ENCODE measurements at places on chromosomes 2 and 18.

DNA sequence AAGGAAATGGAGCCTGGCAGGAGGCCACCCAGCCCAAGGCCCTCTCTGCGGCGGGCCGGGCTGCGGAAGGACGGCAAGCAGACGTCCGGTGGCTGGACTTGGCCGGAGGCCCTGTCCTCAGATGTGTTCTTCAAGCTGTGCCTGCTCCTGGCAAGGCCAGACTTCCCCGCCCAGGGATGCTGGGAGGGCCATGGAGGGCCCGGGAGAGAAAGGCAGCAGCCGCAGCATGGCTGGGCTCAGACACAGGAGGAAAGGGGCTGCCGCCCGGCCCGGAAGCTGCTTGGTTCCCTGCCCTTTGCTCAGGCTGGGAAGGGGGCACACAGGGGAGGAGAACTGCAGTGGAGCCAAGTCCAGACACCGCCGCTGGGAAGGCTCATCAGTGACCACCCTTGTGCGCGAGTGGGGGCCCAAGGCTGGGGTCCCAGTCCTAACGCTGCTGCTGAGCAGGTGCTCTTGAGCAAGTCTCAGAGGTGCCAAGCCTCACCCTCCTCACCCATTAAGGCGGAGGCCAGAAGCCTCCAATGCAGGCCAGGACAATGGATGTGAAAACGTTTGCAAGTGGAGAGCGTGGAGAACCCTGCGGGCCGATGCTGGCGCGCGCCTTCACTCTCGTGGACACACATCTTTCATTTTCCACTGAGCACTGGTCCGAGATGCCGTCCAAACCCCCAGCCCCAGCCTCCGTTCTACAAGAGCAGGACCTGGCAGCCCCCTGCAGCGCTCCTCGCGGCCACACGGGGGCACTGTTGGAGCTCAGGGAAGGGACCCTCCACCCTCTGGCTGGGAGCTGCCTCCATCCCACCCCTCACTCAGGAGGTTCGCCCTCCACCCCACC is 7.9 kb downstream of the CROCC2 start:
- DNase-seq, result peak; percentile 45

DNA sequence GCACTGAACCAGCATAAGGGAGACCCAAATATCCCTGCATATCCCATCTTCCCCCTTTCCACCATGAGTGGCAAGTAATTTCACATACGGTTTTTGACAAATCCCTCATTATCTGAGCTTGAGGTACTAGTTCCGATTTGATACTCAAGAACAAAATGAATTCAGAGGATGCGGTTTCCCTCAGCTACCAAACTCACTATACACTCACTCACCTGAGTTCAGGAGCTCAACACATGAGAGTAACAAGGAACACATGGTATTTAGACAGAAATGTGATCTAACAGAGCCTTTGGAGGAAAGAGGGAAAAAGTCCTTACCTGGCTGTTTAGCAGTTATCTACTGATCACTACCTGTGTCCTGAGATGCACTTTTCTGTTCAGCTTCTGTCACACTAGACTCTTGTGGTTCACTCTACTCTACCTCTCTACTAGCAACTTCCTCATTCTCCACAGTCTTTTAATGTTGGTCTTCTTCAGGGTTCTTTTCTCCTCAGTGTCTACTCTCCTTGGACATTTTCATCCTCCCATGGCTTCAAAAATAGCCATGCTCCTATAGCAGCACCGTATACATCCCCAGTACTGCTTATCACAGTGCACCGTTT is 25.1 kb downstream of the ASXL2 start:
- DNase-seq, result no peak

GRCh38 chr2:148161909-148162435 is 141.1 kb downstream of the MBD5 start:
- DNase-seq, result no peak

DNA sequence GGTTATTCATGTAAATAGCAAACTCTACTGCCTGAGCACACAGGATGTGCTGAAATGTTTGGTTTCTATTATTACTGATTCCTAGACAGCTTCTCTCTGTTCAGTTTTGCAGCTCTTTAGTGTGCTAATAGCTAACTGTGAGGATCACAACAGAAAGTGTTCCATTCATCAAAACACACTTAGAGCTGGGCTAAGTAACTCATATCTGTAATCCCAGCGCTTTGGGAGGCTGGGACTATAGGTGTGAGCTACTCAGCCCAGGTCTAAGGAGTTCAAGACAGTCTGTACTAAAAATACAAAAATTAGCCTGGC is 63.2 kb downstream of the MOGAT1 start:
- no peak for DNase-seq

DNA sequence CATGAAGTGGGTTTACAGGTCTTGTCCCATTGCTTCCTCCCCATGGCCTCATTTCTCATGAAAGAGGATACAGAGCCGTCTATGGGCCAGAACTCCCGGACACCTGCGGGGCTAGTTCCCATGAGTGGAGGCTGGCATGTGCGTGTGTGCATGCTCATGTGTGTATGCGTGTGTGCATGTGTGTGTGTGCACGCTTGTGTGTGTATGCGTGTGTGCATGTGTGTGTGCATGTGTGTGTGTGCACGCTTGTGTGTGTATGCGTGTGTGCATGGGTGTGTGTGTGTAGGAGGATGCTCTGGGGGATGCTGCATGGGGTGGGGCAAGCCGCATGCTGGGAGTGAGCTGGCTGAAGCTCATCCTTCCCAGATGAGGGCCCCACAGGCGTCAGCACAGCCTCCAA is 20.8 kb downstream of the INHBB start:
- no peak for DNase-seq

DNA sequence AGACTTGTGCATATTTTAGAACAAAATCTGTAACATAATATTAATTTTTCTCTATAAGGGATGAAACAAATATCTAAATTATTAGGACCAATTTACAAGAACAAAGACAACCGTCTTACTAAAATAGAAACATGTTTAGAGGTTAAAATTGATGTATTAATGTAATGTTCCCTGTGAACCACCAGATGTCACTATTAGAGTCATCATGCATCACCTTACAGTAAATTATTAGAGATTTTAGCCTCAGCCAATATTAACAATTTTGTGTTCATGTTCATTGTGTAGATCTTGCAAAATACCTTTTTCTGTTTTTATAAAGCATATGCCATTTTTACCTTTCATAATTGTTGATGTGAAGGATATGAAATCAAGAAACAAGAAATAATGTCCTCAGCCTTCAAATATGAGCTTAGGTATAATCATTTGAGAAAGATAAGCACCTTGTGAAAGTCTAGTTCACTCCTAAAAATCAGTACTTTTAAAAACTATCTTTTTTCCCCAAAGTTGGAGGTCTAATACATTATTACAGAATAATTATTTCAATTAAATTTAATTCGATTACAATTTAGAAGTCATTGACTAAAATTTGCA is 344.3 kb upstream of the KCNH7 start:
- DNase-seq, result no peak

DNA sequence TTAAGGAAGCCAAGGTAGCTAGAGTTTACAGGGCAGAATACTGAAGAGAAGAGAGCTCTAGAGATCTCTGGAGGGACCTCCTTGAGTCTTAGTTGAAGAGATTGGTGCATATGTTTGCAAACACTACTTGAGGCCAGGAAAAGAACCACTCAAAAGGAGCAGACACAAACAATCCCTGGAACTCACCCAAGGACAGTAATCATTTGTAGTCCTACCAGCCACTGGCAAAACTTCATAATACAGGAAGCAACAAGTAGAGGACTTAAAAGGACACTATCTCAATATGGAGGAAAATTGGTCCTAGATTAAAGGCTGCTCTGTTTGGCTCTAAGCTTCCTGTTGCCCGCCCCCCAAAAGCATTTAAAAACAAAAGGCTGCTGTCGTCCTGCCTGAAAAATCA is 46.9 kb upstream of the UBXN4 start:
- DNase-seq, result no peak

GRCh38 chr18:27377251-27377650 is 192.1 kb upstream of the CHST9 start:
- no peak for DNase-seq

DNA sequence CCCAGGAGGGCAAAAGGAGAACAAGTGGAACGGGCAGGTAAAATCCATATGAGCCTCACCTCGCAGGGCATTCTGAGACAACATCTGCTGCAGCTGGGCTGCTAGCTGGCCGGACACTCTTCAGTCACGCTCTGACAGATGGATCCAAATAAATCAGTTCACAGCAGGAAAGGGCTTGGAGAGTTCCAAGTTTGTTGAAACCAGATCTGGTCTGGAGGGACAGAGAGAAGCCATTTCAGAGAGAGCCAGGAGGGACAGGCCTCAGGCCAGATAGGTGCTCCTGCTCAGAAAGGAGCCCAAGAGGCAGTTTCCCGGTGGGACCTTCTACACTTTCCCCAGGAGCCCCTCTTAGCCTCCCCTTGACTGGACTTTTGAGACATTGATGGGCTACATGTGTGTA is 28.2 kb upstream of the TNP1 start:
- DNase-seq, result no peak

- DNase-seq, result no peak
Observed at GRCh38 chr18:67421651-67422050, 94.9 kb downstream of the DSEL start.

GRCh38 chr2:151091583-151091982 is 170.1 kb downstream of the RBM43 start:
- no peak for DNase-seq

- no peak for DNase-seq
Observed at GRCh38 chr2:144409241-144409640, 110.7 kb downstream of the ZEB2 start.

DNA sequence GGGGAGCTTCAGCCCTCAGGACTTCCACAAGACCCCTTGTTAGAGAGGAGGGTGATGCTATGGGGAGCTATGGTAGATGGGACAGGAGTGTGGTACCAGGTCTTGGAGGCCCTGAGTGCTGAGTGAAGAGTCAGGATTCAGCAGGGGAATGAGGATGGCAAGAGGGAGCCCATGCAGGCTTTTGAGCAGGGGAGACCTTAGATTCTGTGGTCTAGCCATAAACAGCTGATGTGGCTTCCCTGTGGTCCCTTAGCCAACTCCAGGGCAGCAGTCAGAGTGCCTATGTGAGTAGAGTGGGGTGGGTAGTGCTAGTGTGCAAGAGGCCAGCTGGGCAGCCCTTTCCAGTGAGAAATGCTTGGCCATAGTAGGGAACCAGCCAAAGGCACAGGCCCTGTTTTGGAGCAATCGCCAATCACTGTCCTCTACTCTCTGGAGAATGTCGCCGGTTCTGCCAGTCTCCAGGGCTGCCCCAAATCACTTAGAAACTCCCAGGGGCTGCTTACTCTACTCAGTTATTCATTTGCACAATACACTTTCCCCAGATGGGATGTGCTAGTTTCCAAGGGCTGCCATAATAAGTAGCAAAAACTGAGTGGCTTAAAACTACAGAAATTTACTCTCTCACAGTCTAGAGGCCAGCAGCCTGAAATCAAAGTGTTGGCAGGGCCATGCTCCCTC is 310.5 kb downstream of the SMAD2 start:
- DNase-seq, result no peak

- no peak for DNase-seq
Observed at GRCh38 chr2:23502096-23502495, 117.1 kb downstream of the KLHL29 start.

DNA sequence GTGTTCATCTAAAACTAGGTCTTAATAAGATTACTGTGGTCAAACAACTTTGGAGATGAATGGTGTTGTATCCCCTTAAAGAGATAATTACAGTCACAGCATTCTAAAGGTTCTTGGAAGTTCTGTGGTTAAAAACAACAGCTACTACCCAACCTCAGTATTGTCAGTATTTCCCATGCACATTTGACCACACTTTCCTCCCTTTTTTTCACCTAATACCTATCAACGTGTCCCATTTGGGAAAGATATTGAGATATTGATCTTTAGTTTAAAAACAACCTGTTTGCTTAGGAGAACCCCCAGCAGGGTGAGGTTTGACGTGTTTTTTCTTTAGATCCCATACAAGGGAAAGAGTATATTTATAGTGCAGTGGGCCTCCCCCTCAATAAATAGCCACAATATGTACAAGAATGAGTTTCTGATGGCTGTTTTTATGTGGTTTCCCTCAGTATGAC is 65.6 kb downstream of the WDR7 start:
- DNase-seq, result no peak

GRCh38 chr2:178328037-178328436 is 122.9 kb downstream of the PRKRA start:
- no peak for DNase-seq

DNA sequence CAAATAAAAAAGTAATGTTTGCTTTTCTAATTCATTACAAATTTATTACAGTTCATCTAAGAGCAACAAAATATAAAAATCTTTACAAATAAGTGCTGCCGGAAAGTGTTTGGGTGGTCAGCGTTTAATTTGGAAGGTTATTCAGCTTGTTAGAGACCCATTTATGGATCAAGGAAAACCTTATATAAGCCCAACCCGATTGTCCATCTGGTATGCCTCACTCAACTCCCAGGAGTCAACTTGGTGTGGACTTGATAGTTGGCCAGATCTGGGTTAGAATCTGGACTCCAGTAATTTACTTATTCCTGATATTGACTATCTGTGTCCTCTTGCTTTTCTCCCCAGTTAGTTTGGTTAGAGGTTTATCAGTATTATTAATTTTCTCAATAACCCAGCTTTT is 106.2 kb downstream of the KCTD1 start:
- no peak for DNase-seq

DNA sequence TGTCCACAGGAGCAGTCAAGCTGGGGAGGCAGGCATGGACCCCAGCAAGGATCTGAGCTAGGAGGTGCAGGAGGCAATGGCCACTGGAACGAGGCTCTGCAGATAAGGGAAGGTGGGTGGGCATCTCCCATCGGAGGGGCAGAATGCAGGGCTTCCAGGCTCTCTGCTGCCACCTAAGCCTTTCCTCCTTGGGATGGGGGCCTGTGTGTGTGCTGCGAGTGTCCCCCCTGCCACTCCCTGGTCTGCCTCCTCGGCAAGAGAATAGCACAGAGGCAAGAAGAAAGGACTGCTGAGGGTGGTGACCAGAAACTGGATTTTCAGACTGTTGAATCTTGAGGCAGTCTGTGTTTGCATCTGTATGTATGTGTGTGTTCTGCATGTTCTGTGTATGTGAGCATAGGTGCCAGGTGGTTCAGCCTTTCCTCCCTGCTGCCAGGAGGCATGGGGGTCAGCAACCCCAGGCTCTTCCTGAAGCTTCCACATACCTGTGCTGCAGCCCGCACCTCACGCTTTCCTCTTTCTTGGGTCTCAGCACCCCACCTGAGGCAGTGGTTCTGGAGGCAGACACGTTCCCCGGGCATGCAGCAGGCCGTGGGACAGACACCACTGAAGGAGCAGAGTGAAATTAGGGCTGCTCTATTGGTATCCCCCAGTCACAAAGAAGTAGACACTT is 86.7 kb downstream of the EPAS1 start:
- DNase-seq, result no peak

- DNase-seq, result no peak
Observed at GRCh38 chr18:45566025-45566740, 49.1 kb upstream of the SLC14A2 start.

- DNase-seq, result no peak
Observed at GRCh38 chr18:42620657-42621056, 494.8 kb downstream of the RIT2 start.
